ENCODE measurements at places on chromosomes 11 and 22. TPM values are rescaled to one million over a fixed set of nuclear protein-coding genes. Genes with fewer than 3 reads are reported as not detected.

Gene TMEM86A
- total RNA-seq, result 2.6 TPM

Gene NEU3
- 9.3 TPM for total RNA-seq

Gene HMOX1
- total RNA-seq, result 17.3 TPM

Gene OR8D4
- total RNA-seq, result not detected

Gene FAM83F
- total RNA-seq, result 2.3 TPM

Gene CDC42BPG
- 1.2 TPM for total RNA-seq

DNA sequence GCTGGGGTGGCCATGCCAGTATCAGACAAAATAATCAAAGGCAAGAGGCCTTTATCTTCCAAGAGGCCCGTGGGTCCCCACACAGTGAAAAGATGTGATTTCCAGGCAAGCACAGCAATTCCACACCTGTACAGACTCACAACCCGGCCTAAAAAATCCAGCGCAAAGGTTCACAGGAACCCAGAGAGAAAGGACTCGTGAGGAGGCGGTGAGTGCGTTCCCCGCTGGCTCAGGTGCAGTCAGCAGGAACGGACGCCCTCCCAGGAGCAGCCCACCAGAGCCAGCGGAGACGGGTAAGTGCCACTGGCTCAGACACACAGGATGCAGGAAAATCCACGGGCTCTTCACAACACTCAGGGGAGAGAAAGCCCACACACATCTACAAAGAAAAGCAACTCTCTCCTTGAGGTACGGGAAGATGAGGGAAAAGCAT lies 4.4 kb downstream of the TOLLIP start:
- DNase-seq, result no peak

- DNase-seq, result no peak
Observed at GRCh38 chr22:32562401-32562800, 87.8 kb downstream of the FBXO7 start.

GRCh38 chr11:131137046-131137445 lies 220.8 kb upstream of the SNX19 start:
- no peak for DNase-seq

- DNase-seq, result no peak
Observed at GRCh38 chr11:72236774-72237111, 7.2 kb downstream of the PHOX2A start.

DNA sequence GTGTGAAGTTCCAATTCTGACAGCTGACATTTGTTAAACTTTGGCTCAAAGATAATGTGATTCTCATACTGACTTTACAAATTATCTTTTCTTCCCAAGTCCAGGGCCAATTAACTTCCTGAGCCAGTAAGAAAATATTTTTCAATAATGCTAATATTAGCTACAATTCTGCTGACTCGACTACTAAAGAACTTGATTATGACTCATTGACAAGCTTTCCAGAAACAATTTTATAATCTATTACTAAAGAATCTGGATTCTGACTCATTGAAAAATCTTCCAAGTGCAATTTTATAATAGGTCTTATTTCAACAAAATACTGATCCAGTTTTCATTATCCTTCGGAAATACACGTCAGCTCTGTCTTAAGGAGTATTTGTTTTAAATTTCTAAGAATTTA lies 12.9 kb upstream of the XKR3 start:
- DNase-seq, result no peak

- no peak for DNase-seq
Observed at GRCh38 chr11:116958246-116958645, 120.8 kb upstream of the APOA1 start.

DNA sequence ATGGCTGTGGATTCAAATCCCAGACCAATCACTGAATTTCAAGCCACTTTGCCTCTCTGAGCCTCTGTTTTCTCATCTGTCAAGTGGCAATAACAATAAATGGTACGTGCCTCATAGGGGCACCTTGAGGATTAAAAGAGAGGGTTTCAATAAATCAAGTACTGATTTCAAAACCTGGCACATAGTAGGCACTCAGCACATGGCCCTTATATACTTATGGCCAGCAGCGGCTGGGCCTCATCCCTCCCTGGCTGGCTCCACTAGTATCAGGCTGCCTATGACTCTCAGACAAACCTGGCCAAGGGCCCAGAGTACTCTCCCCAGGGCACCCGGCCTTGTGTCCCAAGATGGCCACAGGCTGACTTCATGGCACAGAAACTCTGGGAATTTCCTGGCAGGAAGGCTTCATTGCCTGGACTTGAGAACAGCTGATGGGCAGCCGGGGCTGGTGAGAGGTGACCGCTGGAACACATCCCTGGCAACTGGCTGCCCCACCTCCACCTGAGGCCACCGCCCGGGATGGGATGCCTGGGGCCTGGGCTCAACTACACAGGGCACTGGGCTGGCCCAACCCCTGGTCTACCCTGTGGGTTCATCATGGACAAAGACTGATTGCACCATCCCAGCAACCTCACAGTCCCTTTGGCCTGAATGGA lies 3.4 kb downstream of the FADS3 start:
- peak; percentile 93 for DNase-seq

GRCh38 chr11:1943977-1944376 lies 3.2 kb upstream of the MRPL23 start:
- DNase-seq, result peak; percentile 63
